Nephron progenitor cell (in vitro differentiated cells): ENCODE measurements at places on chromosomes 7 and 10.

DNA sequence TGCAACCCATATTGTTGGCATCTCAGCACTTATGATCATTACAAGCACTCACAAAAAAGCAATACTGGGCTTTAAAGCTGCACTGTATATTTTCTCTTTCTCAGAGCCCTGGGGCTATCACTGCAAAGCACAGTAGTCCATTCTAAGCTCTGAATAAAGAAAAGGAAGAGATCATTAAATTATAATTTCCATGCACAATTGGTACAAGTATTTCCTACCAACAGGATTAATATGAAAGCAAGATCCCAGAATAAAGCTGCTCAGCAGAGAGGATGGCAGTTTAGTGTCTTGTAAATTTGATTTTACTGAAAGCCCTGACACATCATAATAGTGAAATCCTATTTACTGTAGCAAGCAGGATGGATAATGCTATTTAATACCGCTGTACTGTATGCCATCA, 205.3 kb downstream of the CHCHD3 start:
- no peak for DNase-seq

- DNase-seq: no peak
Observed at GRCh38 chr7:18570441-18570840, 74.9 kb downstream of the HDAC9 start.

- DNase-seq: no peak
Observed at GRCh38 chr10:78906734-78907390, 161.9 kb upstream of the ZMIZ1 start.

GRCh38 chr10:32489158-32489557, 43.2 kb downstream of the CCDC7 start:
- no peak for DNase-seq

- DNase-seq: no peak
Observed at GRCh38 chr7:4045975-4046374, 636.1 kb upstream of the FOXK1 start.

DNA sequence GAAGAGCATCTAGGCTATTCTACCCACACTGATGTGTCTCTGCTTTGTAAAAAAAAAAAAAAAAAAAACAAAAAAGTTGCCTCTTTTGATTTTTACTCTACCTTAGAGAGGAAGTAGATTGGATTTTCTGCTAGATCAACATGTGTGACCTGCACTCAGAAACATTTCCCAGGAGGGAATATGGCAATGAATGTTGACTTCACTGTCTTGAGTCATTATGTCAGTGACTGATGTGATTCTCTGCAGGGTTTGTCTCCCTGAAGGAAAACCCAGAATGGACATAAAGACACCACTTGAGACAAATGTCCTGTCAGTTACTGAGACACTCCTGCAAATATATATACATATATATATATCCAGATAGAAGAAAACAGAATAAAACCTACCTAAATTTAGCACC, 370.3 kb downstream of the BMPER start:
- DNase-seq: no peak

DNA sequence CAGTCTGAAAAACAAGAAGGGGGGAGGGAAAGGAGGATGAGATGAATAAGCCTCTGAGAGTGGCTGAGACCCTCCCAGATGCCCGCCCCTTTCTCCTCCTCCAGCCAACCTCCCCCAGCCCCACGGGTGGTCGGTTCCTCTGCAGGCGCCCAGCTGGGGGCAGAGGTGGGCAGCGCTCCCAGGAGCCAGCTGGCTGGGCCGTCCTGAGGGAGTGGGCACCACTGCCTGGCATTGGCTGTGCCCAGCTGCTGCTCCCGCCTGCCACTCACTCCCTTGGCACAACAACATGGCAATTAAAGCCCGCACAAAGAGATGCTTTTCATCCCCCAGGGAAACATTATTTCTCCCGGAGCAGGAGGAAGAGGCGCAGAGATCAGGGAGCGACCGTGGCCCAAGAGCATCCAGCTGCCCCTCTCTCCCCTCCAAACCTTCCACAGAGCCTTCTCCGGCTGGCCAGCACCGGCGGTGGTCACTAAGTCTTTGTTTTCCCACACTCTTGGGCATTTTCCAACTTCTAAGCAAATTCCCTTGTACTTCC, 107.2 kb downstream of the SPDYE5 start:
- peak; percentile 66 for DNase-seq

DNA sequence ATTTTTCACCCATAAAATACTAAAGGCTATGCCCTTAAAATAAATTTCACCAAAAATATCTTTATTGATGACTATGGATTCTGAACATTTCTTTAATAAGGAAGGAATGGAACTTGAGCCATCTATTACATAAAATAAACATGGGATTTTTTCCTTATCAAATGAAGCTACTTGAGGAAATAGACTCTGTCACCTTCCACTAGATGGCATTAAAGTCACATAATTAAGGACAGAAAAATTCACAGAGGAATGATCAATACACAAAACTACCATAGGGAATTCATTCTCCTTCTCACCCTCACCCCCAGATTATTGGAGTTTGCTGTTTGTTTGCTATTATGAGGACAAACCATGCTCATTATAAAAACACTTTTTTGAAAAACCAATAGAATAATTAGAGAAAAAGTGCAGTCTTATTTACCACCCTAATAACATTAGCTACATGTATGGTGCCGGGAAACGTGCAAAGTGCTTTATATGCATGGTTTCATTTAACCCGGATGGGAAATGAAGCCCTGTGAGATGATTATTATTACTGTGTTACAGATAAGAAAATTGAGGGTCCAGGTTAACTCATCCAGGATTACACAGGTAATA, 21.1 kb upstream of the FOXI2 start:
- DNase-seq: no peak

GRCh38 chr7:112905950-112906349, 115.8 kb upstream of the TMEM168 start:
- no peak for DNase-seq

DNA sequence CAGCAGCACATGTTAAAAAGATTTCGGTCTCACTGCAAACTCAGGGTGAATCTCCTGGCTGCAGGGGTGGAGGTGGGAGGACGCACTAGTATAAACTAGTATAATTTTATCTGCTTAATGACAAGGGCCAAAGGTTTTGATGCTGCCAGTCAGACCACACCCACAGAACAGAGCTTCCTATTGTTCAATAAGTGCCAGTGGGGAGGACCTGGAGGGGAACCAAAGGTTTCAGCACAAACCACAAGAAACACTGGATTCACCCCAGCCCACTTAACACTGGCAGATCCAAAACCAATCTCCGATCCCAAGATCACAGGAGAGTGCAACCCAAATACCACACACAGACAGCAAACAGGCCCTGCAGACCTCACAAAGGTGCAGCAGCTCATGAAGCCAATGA, 6.6 kb downstream of the VOPP1 start:
- no peak for DNase-seq

DNA sequence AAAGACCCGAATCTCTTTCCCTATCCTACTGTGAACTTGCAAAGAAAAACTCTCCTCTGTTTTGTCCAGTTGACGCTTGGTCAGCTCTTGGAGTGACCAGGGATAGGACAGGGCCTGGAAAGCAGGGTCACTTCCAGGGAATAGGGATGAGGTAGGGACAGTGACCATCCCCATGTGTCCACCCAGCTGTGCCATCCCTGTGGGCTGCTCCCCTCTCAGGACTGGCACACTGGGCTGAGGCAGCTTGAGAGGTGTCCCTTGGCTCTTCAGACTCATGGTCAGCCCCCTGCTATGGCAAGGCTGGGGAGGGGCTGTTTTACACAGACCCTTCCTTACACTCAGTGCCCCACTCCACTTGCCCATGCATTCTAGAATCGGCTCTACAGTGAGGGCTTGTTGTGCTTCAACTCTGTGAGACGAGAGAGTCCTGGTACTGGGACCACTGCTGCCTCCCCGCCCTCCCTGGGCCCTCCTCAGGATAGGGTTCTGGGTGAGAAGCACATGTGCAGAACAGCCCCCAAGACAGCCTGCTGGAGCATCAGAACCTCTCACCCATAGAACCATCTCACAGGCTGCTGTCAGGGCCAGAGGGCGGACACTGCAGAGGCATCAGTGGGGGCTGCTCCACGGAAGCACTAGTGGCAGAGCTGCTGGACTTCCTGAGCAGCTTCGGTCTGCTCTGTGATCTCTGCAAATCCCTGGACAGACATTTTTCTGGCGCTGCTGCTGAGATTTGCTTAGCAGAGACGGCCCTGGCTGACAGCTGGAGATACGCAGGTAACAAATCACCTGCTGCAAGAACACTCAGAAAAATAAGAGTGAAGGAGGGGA, 202.8 kb upstream of the CXCL12 start:
- no peak for DNase-seq
